ENCODE measurements at places on chromosomes 5 and 9.

GRCh38 chr5:179323026-179323870 is 22.0 kb downstream of the ADAMTS2 start:
- no peak for DNase-seq

DNA sequence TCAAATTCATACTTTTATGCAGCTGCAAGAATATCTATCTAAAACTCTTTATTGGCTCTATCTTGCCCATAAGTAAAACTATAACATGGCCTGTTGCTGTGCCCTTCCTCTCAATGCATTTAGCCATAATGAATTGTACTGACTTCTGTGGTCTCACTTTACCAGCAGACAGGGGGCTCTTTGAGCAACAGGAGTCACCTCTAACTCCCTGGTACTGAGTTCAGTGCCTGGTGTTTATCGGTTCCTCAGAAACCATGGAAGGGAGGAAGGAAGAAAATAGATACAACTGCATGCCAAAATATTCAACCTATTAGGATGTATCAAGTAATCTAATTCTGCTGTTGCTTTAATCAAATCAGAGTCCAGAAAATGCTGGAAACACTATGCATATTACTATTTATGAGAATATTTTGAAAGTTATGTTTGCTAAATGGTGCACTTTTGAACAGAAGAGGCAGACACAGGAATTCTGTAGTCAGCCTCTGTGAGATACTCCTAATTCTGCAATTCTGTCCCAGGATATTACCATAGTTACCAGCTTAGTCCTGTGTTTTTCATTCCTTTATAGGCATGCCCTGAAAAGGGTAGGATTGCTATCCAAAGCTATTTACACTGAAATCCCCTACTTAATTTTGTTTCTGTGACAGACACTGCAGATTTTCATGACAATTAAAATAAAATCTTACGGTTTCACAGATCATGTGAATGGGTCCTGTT is 89.8 kb downstream of the CD180 start:
- no peak for DNase-seq

DNA sequence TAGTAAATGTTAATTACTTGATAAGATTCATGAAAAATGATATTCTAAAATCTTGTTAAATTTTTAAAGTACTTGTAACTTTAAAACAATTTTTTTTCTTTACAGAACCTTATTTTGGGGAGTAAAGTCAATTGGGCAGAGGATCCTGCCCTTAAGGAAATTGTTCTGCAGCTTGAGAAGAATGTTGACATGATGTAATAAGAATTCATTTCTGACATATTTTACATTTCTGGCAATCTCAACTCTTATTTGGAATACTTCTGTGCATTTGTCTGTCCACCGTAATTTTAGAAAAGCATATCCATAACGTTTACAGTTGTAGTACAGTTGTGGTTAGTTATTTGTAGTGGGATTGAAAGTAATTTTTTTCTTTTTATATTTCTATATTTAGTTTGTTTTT is 20.2 kb downstream of the CENPH start:
- DNase-seq: no peak

DNA sequence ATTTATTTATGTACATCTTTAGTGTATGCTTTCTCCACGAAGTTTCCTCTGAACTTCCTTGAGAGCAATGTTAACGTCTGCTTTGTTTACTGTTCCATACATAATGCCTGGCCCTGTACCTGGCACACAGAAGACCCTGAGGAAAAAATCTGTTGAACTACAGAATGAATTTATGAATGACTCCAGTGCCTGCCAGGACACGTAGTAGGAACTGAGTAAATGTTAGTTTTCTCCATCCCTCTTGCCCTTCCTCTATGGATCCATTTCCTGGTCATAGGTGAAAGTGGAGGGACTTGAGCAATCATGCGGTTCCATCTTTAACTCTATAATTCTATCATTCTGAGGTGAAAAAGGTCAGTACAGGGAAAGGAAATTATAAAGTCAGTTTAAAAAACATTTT is 117.7 kb downstream of the MAPKAP1 start:
- no peak for DNase-seq

- DNase-seq: no peak
Measured at GRCh38 chr9:118575341-118576070, 793.7 kb downstream of the BRINP1 start.

DNA sequence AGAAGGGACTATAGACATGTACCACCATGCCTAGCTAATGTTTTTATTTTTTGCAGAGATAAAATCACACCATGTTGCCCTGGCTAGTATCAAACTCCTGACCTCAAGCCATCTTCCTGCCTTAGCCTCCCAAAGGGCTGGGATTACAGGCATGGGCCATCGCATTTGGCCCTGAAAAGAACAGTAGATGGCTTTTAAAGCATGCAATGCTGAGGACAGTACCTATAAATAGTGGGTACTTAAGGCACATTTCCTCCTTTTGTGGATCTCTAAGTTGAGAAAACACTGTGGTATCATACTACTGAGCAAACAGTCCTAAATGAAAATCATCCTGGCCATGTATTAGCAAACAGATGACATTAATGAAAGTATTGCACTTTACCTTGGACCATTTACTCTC is 119.4 kb downstream of the TTC39B start:
- DNase-seq: no peak

Measured in activated CD4-positive, CD25-positive, alpha-beta regulatory T cell treated with anti-CD3 and anti-CD28 coated beads, Interleukin-2, amount 50 U/mL, for 16 hours (primary cell).